ENCODE measurements at places on chromosomes 6 and 20.

DNA sequence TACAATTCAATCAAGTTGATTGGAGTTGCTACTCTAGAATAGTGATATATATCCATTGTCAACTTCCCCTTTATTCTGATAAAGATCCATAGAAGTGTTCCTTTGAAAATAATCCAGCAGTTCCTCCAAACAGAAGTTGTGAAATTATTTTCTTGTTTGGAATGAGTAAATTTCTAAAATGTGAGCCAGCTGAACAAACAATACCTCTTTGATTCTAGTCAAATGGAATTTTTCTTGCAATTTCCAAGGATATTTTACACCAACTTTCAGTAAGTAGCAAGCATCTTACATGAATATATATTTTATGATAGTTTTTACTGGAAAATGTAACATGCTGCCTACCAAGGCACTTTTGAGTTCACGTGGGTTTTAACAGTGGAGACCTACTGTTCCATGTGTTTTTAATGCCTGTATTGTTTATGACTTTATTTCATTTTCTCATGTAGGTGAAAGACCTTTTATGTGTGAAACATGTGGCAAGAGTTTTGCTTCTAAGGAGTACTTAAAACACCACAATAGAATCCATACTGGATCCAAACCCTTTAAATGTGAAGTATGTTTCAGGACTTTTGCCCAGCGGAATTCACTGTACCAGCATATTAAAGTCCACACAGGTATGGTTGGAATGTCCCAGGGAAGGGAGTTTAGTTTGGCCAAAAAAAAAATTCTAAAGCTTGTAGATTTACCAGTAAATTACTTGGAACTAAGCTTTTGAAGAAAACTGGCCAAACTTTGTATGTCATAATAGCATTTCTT lies 6.5 kb downstream of the GZF1 start:
- DNase-seq: no peak

DNA sequence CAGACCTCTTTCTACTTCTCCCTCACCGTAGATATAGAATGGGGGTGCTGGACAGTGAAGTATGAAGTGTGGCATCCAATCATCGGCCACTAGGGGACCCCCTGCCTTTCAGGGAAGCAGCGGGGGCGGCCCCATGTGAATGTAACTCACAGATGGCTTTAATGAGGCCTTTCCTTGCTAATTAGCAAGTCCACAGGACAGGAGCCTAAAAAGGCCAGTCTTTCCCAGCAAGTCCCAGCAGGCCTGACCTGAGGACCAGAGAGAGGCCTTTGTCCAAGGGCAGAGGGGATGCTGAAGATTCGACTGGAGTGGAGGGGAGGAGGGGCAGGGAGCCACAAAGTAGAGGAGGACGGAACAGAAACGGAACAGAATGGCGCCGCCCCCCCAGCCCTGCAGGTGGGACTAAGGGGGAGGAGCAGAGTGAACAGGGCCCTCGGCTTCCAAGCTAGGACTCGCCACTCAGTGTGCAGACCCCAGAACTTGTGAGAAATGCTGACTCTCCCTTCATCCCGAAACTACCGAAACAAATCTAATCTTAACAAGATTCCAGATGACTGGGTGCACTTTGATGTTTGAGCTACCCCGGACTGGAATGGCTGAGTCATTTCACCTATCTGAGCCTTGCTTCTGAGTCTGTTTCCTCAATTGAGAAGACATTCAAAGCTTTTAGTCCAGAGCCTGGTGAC lies 5.8 kb downstream of the C6orf132 start:
- peak; percentile 82 for DNase-seq

DNA sequence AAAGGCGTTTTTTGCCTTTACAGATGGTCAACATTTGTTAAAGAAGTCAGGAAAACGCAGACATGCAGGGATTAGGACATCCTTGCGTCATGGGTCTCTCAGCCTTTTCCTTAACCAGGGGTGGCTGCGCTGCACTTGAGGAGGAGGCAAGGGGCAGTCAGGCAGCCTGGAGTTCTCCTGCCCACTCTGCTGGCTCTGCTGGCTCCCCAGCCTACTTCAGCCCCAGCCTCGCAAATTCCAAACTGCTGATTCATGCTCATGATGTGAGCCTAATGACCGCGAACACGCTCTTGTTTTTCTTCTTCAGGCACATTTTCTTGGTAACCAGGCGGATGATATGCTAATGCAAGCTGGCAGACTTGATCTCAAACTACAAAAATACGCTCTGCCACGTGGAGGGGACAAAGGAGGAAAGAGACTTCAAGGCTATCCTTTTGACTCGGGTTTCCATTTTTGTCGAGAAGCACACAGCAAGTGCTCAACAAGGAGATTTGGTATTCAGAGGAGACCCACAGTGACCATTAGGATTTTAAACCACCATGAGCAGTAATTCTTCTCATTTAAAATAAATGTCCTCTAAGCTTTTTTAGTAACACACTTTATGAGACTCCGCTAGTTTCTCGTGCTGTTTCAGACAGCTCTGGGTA lies 290.3 kb upstream of the STXBP5 start:
- no peak for DNase-seq

GRCh38 chr6:28943557-28944411 lies 20.0 kb upstream of the TRIM27 start:
- peak; percentile 41 for DNase-seq
